ENCODE measurements at places on chromosomes 11 and 22.

GRCh38 chr22:31130873-31131272 is 8.1 kb downstream of the INPP5J start:
- no peak for DNase-seq

DNA sequence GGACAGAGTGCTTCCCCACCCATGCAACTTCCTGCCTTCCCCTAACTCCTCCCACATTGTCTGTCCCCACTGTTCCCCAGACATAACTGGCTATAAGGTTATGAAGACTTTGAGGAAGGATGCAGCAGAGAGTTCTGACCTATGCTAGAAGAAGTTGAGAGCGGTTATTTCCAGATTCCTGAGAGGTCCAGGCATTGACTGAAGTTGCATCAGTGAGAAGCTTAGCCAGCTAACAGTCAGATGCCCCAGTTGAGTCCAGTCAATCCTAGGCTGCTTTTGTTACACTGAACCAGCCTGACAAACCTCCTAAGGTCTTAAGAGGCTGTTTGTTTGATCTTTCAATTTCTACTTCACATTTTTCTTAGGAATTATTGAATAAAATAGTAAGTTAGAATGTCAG is 937.9 kb upstream of the CCDC90B start:
- DNase-seq, result no peak

GRCh38 chr11:86040919-86041850 is 27.7 kb downstream of the PICALM start:
- DNase-seq, result no peak

DNA sequence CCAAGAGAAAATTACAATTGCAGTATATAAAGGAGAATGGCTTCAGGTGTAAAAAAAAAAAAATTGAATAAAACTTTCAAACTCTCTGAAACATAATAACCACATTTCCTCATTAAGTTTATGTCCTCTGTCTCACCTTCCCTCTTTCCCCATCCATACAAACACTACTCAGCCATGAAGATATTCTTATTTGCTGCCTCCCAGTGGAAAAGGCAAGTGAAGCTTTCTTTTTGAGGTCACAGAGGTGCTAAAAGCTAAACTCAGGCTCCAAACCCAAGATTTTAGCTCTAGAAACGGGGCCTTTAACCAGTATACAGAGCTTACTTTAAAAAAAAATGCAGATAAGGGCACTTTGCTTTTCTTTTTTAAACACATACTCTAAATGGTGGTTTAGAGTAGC is 1568.5 kb downstream of the FAM181B start:
- DNase-seq, result no peak

DNA sequence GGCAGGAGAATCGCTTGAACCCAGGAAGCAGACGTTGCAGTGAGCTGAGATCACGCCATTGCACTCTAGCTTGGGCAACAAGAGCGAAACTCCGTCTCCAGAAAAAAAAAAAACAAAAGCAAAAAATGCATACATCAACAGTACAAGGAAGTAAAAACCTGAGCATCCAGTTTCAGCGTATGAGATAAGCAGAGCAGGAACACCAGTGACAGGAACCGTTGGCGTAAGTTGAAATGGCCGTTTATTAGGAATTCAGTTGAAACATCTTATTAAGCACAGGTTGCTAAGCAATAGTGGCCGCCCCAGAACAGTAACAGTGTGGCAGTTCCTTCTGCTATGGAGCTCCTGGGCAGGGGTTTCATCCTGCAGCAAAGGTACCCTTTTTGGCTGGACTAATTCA is 4.0 kb upstream of the L3MBTL2 start:
- DNase-seq, result peak; percentile 64

GRCh38 chr11:9264316-9265210 is 587 bp downstream of the DENND5A start:
- peak; percentile 76 for DNase-seq

- no peak for DNase-seq
Observed at GRCh38 chr22:37525746-37526350, 6.6 kb upstream of the CARD10 start.

- DNase-seq, result no peak
Observed at GRCh38 chr11:42596576-42597145, 715.1 kb upstream of the API5 start.

- no peak for DNase-seq
Observed at GRCh38 chr11:19200410-19201201, 1.2 kb downstream of the CSRP3 start.

- no peak for DNase-seq
Observed at GRCh38 chr22:37999640-38000272, 15.4 kb upstream of the SOX10 start.

- no peak for DNase-seq
Observed at GRCh38 chr11:85798361-85798760, 12.6 kb downstream of the SYTL2 start.

GRCh38 chr11:199004-199581 is 6.2 kb downstream of the SCGB1C1 start:
- peak; percentile 71 for DNase-seq

DNA sequence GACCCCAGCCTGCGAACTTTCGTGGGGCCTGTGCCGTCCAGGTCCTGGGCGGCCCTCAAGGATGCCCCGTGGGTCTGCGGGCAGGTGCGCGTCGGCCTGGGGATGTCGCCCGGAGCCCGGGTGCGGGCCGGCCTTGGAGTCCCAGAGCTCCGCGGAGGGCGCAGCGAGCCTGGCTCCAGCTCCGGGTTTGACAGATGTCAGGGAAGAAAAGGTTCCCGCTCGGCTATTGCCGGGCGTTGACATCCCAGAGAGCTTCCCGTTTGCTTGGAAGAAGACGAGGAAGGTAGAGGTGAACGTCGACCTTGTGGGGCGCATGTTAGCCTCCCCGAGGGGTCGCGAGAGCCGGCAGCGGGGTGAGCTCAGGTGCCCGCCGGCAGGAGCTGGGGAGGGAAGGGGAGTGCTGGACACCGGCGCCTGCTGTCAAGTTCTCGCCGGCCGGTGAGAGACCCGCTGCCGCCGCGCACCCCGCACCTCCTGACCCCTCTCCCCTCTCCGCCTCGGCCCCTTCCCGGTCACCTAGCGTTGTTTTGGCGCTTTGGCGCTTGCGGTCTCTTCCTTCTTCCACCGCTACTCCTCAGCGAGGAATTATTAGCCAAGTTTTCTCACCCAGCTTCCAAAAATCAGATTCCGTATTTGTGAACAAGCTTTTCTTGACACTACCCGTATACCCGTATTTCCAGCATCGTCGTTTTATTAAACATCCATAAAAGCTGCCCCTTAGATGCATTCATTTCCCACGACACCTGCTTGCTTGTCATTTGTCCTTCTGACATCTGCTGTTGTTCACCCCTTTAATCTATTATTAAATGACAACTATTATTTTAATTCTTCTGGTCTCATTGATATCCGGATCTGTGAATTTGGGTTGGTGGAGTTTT is 1.3 kb downstream of the BMAL1 start:
- no peak for DNase-seq

- DNase-seq, result no peak
Observed at GRCh38 chr22:37027556-37027955, 8.0 kb downstream of the MPST start.

DNA sequence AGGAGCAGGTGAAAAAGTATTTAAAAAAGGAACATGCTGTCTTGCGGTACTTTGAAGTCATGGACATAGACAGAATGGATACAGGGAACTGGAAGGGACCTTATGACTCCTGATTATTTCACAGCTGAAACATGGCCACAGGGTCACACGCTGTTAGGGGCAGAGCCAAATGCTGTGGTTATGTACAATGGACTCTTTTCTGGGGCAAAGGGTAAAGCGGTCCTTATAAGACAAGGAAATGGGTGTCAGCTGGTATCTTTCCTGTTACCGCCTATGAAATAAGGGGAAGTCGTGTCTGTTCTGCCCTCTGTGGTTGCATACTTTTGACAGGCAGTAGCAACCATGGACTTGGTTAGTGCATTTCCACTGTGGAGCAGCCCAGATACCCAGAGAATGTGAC is 12.8 kb upstream of the ST14 start:
- no peak for DNase-seq

GRCh38 chr11:33344611-33345010 is 87.4 kb downstream of the HIPK3 start:
- no peak for DNase-seq

GRCh38 chr11:90284171-90284570 is 61.3 kb upstream of the CHORDC1 start:
- DNase-seq, result no peak

- DNase-seq, result no peak
Observed at GRCh38 chr11:45659818-45660160, 5.6 kb downstream of the CHST1 start.

GRCh38 chr11:63775191-63775590 is 6.6 kb upstream of the ZFTA start:
- no peak for DNase-seq

GRCh38 chr11:62505440-62506091 is 41.0 kb downstream of the AHNAK start:
- DNase-seq, result no peak

DNA sequence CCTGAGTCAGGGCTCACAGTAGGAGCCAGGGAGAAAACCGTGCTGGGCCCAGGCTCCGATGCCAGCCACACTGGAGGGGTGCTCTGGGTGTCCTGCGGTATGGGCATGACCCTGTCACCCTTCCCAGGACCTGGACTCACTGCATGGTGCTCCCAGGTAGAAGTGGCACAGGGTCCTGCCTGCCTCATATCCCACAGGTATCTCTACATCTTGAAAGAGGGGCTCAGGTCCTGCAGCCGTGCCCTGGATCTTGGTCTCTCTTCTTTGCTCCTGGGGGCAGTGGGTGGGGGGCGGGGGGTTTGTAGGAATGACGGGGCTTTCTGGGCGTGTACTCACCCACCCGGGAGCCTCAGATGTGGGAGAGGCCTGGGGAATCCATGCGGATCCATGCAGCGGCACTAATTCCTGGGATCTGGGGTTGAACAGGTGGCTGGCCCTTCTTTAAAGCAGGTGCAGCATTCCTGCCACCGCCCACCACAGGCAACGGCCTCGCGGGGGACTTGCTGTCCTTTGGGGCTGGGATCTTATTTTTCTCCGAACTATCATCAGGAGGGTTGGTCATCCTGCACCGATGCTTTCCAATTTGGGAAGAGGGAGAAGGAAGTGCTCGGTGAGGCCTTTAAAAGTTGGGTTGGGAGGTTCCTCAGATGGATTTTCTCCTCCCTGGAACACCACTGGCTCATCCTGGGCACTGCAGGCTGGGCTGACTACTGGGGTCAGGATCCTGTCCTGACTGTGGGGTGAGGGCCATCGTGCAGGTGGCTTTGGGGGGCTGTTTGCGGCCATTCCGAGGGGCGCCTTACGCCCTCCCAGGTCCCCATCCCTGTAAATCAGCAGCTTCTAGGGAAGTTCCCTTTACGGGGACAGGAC is 886.4 kb downstream of the BRD1 start:
- no peak for DNase-seq

DNA sequence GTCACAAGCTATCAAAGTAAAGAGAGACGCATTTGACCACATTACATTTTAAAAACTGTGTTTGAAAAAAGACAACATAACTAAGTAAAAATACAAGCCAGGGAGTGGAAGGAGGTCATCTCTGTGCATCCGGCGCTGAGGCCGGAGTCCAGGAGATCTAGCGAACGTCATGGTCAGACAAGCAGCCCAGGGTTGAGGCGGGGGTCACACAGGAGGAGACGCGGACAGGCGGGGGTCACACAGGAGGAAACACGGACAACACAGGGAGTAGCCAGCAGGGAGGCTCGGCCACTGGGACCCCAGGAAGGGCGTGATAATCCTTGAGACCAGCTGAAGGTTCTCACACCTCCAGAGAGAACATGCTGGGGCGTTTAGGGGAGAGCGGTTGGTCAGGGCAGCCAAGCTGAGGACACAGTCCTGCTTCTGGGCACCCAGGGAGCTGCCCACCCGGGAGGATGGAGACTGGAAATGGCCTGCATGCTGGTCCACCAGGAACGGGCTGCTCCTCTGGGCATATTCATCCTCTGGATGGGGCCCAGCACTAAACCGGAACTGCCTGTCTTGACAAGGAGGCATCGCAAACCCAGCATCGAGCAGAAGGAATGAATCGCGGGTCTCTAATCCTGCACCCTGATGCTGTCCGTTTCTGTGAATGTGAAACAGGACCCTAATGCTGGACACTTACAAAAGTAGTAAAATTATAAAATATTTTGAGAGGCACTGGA is 40.9 kb upstream of the MUC5AC start:
- DNase-seq, result no peak

GRCh38 chr22:42719133-42719532 is 1.5 kb downstream of the A4GALT start:
- DNase-seq, result no peak

- DNase-seq, result no peak
Observed at GRCh38 chr22:30265823-30266444, 717 bp downstream of the OSM start.

GRCh38 chr11:132296946-132297610 is 926.7 kb downstream of the NTM start:
- no peak for DNase-seq

- no peak for DNase-seq
Observed at GRCh38 chr11:77510851-77511250, 37.0 kb upstream of the PAK1 start.

DNA sequence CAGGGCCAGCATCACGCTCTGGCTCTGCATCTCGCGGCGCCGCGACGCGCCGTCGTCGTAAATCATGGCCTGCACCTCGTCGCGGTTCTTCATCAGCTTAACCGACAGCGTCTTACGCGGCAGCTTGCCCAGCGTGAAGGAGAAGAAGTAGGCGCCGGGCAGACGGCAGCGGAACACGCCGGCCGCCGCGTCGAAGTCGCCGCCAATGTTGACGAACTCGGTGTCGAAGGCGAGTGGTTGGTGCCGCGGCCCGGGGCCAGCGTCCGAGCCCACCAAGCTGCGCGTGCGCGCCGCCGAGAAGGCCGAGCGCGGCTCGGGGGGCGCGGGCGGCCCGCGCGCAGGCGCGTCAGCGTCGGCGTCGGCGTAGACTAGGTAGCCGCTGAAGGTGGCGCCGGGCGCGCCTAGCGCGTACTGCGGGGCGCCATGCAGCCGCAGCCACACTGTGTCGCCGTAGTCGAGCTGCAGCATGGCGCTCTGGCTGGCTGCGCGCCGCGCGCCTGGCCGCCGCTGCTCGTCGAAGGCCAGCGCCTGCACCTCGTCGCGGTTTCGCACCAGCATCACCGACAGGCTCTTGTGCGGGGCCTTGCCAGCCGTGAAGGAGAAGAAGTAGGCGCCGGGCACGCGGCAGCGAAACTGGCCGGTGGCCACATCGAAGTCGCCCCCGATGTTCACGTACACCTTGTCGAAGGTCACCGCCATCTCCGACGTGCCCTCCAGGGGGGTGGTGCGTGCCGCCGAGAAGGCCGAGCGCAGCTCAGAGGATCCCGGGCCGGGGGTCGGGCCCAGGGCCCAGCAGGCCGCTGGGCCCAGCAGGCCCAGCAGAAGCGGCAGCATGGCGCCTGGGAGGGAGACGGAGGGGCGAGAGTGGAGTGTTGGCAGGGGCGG is 3.7 kb downstream of the FAM180B start:
- DNase-seq, result no peak

DNA sequence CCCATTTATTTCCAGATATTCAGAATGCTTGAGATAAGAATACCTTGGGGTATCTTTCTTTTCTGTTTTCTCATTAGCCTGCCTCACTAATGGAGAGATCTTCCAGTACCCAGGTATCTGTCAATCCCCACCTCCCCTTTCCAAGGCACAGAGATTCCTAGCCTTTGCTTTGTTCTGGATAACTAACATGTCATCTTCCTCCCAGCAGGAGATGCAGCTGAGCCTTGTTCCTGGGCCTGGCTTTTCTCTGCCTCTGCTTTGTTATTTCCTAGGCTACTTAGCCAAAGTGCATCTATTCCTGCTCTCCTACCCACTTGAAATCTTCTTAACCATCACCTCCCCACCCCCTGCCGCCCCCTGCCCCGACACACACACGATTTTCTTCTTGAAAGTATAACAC is 297.1 kb downstream of the NELL1 start:
- no peak for DNase-seq

- no peak for DNase-seq
Observed at GRCh38 chr11:81870815-81871214, 862.8 kb downstream of the FAM181B start.

Measured in left lung (tissue), 14 donors.